Activated naive CD8-positive, alpha-beta T cell treated with anti-CD3 and anti-CD28 coated beads, Interleukin-2, amount 10 ng/mL, durations not matched to agents 7 days and 5 days (primary cell): ENCODE measurements at places on chromosomes 1 and 21. TPM values are rescaled to one million over a fixed set of nuclear protein-coding genes. Genes with fewer than 3 reads are reported as not detected.
A peak's percentile ranks its signal among the peaks of the same experiment; 100 is the strongest.

The PRELP gene
- not detected for total RNA-seq

The NPHS2 gene
- total RNA-seq = not detected

The TRNAU1AP gene
- 54.2 TPM for total RNA-seq

The FAM163A gene
- total RNA-seq = not detected

The SERBP1 gene
- 221 TPM for total RNA-seq

The COL9A2 gene
- 6.0 TPM for total RNA-seq

The CCDC27 gene
- not detected for total RNA-seq

The IL12RB2 gene
- 15.2 TPM for total RNA-seq

DNA sequence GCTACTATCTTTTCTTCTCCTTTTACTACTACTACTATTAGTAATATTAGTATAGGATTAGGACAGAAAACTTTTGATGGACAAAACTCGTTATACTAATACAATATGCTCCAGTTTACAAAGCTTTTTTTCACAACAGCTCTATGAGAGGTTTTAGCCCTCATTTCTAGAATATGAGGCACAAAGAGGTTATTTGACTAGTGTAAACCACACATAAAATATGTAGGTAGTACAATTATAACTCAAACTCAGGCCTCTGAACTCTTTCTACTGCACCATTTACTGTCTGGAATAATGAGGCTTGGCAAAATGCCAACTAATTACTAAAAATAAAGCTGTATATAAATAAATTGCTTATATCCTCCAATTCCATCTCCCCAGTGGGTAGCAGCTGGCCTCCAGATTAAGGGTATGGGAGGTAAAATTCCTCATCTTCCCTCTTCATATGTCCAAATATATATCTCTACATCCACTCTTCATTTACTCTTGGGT, 99.9 kb downstream of the LYST start:
- H3K27ac ChIP-seq = no peak overlapping the region
- DNase-seq = no peak
- H3K4me1 ChIP-seq = peaks cover 9% of the 10 kb centered on the region
- H3K27me3 ChIP-seq = no peaks in the 10 kb centered on the region

- H3K4me1 ChIP-seq = no peaks in the 10 kb centered on the region
- no peak overlapping the region for H3K4me3 ChIP-seq
- H3K27ac ChIP-seq = no peak overlapping the region
- H3K27me3 ChIP-seq = peaks cover 29% of the 10 kb centered on the region
- peak; percentile 73 for DNase-seq
Observed at GRCh38 chr1:983798-984475, 2.0 kb upstream of the PERM1 start.

GRCh38 chr21:29342363-29342957, 43.7 kb downstream of the BACH1 start:
- DNase-seq = no peak
- H3K36me3 ChIP-seq = peaks cover 6% of the 10 kb centered on the region
- H3K4me3 ChIP-seq = no peak overlapping the region

- H3K4me3 ChIP-seq = no peak overlapping the region
- H3K36me3 ChIP-seq = no peaks in the 10 kb centered on the region
- H3K27ac ChIP-seq = no peak overlapping the region
- no peak for DNase-seq
- H3K27me3 ChIP-seq = no peaks in the 10 kb centered on the region
Observed at GRCh38 chr1:188642704-188643103, 1814.0 kb downstream of the PLA2G4A start.

GRCh38 chr1:246160905-246161304, 346.2 kb downstream of the SMYD3 start:
- H3K27me3 ChIP-seq = no peaks in the 10 kb centered on the region
- no peak overlapping the region for H3K27ac ChIP-seq
- no peaks in the 10 kb centered on the region for H3K36me3 ChIP-seq
- no peaks in the 10 kb centered on the region for H3K4me1 ChIP-seq

- no peak overlapping the region for H3K4me3 ChIP-seq
- H3K27ac ChIP-seq = no peak overlapping the region
- no peaks in the 10 kb centered on the region for H3K36me3 ChIP-seq
- DNase-seq = no peak
- H3K27me3 ChIP-seq = no peaks in the 10 kb centered on the region
Observed at GRCh38 chr21:42060166-42060565, 11.0 kb upstream of the UMODL1 start.

GRCh38 chr1:187641463-187641862, 812.7 kb downstream of the PLA2G4A start:
- DNase-seq = no peak
- no peak overlapping the region for H3K27ac ChIP-seq
- no peaks in the 10 kb centered on the region for H3K4me1 ChIP-seq
- H3K27me3 ChIP-seq = no peaks in the 10 kb centered on the region
- no peaks in the 10 kb centered on the region for H3K36me3 ChIP-seq

- H3K36me3 ChIP-seq = no peaks in the 10 kb centered on the region
- DNase-seq = no peak
- no peak overlapping the region for H3K27ac ChIP-seq
- H3K27me3 ChIP-seq = no peaks in the 10 kb centered on the region
- no peak overlapping the region for H3K4me3 ChIP-seq
Observed at GRCh38 chr1:225820522-225821120, 10.7 kb downstream of the EPHX1 start.

GRCh38 chr1:181485287-181486097, 2.2 kb downstream of the CACNA1E start:
- H3K4me3 ChIP-seq = no peak overlapping the region
- peaks cover 81% of the 10 kb centered on the region for H3K27me3 ChIP-seq
- no peaks in the 10 kb centered on the region for H3K36me3 ChIP-seq
- H3K4me1 ChIP-seq = peaks cover 8% of the 10 kb centered on the region
- peak; percentile 45 for DNase-seq
- no peak overlapping the region for H3K27ac ChIP-seq

DNA sequence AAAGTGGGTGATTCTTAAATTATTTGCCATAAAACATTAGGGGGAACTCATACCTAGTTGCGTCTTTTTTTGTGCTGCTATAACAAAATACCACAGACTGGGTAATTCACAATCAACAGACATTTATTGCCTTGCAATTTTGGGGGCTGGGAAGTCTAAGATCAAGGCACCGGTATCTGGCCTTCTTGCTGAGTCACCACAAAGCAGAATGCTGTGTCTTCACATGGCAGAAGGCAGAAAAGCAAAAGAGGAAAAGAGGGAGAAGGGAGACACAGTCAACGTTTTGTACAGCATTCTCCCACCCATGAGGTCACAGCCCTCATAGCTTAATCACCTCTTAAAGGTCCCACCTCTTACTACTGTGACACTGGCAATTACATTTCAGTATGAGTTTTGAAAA, 291.0 kb downstream of the CHRM3 start:
- no peak overlapping the region for H3K27ac ChIP-seq
- no peaks in the 10 kb centered on the region for H3K36me3 ChIP-seq
- no peaks in the 10 kb centered on the region for H3K4me1 ChIP-seq
- no peaks in the 10 kb centered on the region for H3K27me3 ChIP-seq
- DNase-seq = no peak

DNA sequence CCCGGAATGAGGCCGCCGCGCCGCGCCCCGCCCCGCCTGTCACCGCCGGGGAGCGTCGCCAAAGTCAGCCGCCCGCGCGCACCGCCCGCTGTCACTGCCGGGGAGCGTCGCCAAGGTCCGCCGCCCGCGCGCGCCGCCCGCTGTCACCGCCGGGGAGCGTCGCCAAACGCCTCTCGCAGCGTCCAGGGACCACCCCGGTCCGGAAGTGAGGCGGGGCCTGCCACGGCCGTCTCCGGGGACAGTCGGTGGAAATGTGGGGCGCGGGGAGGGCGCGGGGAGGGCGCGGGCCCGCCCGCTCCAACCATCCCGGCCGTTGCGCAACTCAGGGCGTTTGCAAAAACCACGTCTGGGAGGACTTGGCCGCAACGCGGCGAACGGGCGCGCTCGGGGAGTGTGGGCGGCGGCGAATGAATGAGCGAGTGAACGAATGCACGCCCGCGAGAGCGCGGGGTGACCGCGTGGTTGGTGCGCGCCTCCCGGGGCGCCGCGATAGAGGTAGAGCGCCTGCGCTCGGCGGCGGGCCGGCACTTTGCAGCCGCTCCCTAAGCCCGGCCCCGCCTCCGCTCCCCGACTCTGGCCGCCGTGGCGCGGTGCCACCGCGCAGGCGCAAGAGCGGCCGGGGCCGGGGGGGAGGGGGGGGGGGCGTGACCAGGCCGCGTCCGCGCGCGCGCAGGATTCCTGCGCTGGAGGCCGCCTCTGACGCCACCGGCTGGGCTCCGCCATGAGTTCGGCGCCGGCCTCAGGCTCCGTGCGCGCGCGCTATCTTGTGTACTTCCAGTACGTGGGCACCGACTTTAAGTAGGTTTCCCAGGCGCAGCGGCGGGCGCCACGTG, at the start of the genes ACAP3 and PUSL1:
TSS of gene ACAP3 (minus strand) at position 8 of the 833 bp plus-strand sequence. CDS start 115 bp downstream, outside the sequence.
TSS of gene PUSL1 (plus strand) at position 675 of the 833 bp plus-strand sequence. CDS start at position 722, 47 bp downstream.
- H3K27ac ChIP-seq = peak within 1 kb of the TSS; percentile 97
- no peaks in the 10 kb centered on the region for H3K36me3 ChIP-seq
- DNase-seq = peak; percentile 94
- H3K27me3 ChIP-seq = no peaks in the 10 kb centered on the region

- H3K27ac ChIP-seq = no peak overlapping the region
- no peak overlapping the region for H3K4me3 ChIP-seq
- DNase-seq = no peak
Observed at GRCh38 chr1:193210996-193211395, 24.6 kb upstream of the B3GALT2 start.

DNA sequence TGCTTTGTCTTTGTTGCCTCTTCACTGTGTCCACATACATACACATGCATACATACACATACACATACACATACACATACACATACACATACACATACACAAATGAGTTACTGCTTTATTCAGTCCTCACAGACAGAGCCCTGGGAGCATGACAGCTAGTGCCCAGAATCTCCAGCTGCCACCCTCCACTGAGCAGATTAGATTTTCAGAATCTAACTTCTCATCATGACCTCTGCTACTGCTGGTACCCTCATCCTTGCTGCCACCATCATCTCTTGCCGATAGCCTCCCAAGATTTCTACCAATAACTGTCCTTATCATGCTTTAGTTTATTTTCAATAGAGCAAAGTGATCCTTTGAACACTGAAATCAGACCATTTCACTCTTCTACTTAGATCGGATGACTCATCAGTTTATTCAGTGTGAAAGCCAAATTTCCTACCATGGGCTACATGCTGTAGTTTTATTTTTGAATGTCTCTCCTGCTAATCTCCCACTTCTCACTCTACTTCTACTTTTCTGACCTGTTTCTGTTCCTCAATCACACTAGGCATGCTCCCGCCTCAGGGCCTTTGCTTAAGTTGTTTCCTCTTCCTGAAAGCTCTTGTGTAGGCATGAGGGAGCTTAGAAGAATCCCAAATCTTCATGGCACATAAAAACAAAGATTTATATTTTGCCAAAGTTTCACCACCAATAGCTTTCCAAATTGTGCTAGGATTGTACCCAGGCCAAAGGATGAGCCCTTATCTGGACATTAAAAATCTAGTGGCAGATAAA, 43.0 kb downstream of the ATP6V1G3 start:
- H3K27me3 ChIP-seq = no peaks in the 10 kb centered on the region
- H3K4me3 ChIP-seq = no peak overlapping the region
- no peak for DNase-seq

DNA sequence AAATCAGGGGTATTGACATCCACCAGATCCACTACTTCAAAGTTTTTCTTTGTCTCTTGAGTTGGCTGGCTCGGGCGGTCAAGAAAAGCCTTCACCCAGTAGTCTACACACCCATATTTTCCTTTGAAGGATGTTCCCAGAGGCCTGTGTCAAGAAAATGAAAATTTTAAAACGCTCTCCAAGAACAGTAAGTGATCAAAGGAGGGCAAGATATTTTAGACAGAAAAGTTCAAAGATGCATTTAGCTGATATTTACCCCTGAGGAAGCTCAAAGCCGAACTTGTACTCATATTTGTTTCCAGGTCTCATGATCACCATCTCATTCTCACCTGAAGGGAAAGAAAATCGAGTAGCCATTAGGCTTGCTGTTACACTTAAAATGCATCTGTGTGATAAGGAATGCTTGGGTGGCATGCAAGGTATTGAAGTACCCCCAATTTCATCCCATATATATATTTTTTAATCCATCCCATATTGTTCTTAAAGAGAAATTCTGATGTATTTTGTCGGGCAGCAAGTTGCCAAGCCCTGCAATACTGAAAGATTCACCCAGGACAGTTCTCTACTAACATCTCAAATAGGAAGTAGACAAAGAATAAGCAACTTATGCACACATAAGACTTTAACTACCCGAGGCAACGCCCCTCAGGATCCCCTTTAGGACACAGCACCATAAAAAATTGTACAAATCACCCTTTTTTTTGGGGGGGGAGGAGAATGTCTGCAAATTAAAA, 1.1 kb downstream of the TXNIP start:
- H3K27ac ChIP-seq = peak overlapping the region; percentile 99
- peaks cover 46% of the 10 kb centered on the region for H3K36me3 ChIP-seq
- no peak for DNase-seq
- H3K27me3 ChIP-seq = no peaks in the 10 kb centered on the region
- peak overlapping the region; percentile 100 for H3K4me3 ChIP-seq

DNA sequence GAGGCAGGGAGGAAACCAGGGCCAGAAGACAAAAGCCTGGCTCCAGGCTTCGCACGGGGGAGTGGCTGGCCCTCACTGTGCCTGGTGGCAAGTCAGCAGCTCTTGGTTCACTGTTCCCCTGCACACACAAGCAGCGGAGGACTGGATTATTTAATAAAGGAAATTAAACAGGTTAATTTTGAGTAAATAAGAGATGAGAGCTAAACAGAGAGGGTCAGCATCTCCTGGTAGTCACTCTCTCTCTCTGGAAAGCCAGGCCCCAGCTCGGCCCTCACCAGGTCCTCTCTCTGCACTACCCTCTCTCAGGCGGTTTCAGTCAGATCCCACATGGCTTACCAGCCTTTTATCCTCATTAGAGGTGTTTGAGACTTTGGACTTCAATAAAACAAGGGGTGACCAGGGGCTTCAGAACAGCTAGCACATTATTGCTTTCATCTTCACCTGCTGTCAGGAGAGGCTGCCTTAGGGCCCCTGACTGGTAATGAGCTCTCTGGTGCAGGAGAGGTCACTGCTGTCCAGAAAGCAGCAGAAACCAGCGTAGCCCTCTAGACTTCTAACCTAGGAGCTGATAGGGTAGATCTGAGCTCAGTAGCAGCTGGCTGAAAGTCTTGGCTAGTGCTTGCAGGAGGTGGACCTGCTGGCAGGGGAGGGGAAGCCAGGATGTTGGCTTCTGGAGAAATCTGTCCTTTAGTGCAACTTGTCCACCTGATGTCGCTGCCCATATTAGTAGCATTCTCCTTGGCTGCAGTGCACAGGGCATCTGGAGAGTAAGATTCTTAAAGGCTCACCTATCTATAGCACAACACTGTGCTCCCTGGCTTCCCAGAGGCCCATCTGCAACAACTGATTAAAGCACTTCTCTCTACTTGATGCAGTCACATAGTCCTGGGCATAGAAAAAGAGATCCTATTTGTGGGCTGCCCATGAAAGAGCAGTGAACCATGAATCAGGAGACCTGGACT, 45.9 kb downstream of the SYT6 start:
- peaks cover 4% of the 10 kb centered on the region for H3K27me3 ChIP-seq
- no peak for DNase-seq
- no peak overlapping the region for H3K4me3 ChIP-seq
- H3K27ac ChIP-seq = no peak overlapping the region
- peaks cover 12% of the 10 kb centered on the region for H3K4me1 ChIP-seq

GRCh38 chr1:184990204-184990603, 15.9 kb upstream of the NIBAN1 start:
- H3K36me3 ChIP-seq = peaks cover 5% of the 10 kb centered on the region
- H3K27me3 ChIP-seq = peaks cover 24% of the 10 kb centered on the region
- no peak overlapping the region for H3K27ac ChIP-seq
- H3K4me3 ChIP-seq = no peak overlapping the region
- H3K4me1 ChIP-seq = peaks cover 2% of the 10 kb centered on the region
